ENCODE measurements at places on chromosomes 3 and 15. TPM values are rescaled to one million over a fixed set of nuclear protein-coding genes. Genes with fewer than 3 reads are reported as not detected.

The GOLGA8R gene
- 5.9 TPM for total RNA-seq

- no peak for DNase-seq
These were observed 1001.0 kb downstream of the FHIT start for GRCh38 chr3:60250206-60250605.

- DNase-seq = no peak
These were observed 6.3 kb upstream of the PARP14 start for GRCh38 chr3:122674339-122674738.

DNA sequence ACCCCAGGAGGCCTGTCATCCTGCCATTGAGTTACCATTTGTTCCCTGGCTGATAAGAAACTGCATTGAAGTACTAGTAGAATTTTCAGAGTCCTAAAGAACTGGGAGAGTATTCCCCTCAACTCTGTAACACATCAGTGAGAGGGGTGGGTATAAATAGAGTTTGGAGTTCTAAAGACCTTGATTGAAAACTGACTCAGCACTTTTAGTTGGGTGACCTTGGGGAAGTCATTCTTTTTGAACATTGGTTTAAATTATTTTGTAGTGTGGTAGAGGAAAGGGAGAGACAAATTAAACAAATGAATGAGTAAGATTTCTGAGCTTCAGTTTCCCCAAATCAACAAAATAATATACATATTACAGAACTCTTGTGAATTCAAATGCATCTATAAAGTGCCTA lies 344.5 kb upstream of the THBS1 start:
- DNase-seq = no peak

GRCh38 chr3:167976516-167977361 lies 119.0 kb downstream of the GOLIM4 start:
- DNase-seq = no peak

GRCh38 chr15:82137261-82137660 lies 91.4 kb upstream of the MEX3B start:
- DNase-seq = no peak

- DNase-seq = no peak
These were observed 8.0 kb downstream of the PIK3CA start for GRCh38 chr3:179156170-179156569.

GRCh38 chr15:85324202-85324601 lies 56.2 kb upstream of the AKAP13 start:
- DNase-seq = no peak

- DNase-seq = no peak
These were observed 108.7 kb downstream of the SLMAP start for GRCh38 chr3:57864853-57865252.

GRCh38 chr3:24736701-24737100 lies 242.1 kb upstream of the THRB start:
- no peak for DNase-seq

DNA sequence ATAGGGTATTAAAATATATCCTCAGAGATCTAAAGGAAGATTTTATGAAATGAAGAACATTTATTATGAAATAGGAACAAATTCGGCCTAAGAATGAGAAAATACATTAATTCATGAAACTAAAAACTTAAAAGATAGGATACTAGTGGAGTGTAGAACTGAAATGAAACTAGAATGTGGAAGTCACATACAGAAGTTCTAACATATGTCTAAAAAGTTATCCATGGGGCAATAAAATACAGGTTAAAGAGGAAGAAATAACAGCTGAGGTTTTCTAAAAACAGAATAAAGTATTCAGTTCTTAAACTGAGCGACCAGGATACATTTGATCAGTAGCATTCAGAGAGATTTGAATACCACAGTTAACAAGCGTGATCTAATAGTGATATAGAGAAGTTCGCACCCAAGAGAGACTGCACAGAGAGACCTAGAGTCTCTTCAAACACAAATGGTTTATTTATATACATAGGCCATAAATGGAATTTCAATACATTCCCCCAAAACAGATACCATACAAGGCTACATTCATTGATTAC lies 85.9 kb downstream of the FEZF2 start:
- DNase-seq = no peak
